T-cell (primary cell): ENCODE measurements at places on chromosomes 2 and 18.

- no peak for DNase-seq
Observed at GRCh38 chr18:58512648-58513588, 116.0 kb downstream of the ALPK2 start.

DNA sequence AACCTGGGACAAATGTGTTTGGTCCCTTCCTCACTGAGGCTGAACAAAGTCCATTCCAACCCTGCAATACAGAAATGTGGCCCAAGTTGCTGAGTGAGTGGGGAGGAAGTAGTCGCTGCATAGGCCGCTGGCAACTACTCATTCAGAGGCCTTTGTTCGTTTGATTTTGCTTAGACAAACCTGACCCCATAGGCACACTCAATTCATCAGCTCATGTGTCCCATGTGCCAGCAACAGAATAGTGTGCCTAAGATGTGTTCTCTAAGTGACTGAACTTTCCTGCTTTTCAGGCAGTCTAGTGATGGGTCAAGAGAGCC lies 23.0 kb downstream of the PTPN18 start:
- no peak for DNase-seq

- DNase-seq: no peak
Observed at GRCh38 chr2:159195697-159196096, 90.8 kb downstream of the WDSUB1 start.

DNA sequence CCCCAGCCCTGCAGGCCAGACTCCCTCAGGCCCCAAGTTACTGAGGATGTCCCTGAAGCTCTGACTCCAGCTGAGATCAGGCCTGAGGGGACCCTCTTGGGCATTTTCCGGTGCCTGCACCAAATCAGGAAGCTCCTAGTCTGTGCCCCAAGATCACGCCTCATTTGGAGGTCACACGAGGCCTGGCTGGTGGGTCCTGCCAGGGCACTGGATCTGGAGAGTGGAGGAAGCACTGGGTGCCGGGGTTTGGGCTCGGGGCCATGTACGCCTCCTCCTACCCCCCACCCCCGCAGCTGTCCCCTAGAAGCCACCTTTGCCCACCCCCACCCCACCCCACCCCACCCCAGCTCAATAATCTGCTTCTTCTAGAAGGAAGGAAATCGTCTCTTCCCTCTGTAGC lies 16.2 kb downstream of the SH2D6 start:
- DNase-seq: no peak

DNA sequence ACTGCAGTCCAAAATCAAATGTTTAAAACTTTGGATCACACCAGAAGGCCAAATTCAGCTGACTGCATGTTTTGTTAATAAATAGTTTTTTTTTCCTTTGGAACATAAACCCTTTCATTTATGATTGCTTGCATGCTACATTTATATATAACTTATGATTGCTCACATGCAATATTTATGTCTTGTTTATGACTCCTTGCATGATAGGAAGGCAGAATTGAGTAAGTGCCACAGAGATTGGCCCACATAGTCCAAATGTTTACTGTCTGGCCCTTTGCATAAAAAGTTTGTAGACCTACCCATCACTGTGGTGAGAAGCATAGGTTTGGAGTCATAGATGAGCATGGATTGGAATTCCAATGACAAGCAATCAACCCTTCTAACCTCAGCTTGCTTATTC lies 30.8 kb downstream of the WDFY1 start:
- no peak for DNase-seq

- no peak for DNase-seq
Observed at GRCh38 chr18:59072727-59073421, 66.8 kb upstream of the SEC11C start.

GRCh38 chr2:217941339-217941738 lies 61.5 kb downstream of the TNS1 start:
- no peak for DNase-seq

DNA sequence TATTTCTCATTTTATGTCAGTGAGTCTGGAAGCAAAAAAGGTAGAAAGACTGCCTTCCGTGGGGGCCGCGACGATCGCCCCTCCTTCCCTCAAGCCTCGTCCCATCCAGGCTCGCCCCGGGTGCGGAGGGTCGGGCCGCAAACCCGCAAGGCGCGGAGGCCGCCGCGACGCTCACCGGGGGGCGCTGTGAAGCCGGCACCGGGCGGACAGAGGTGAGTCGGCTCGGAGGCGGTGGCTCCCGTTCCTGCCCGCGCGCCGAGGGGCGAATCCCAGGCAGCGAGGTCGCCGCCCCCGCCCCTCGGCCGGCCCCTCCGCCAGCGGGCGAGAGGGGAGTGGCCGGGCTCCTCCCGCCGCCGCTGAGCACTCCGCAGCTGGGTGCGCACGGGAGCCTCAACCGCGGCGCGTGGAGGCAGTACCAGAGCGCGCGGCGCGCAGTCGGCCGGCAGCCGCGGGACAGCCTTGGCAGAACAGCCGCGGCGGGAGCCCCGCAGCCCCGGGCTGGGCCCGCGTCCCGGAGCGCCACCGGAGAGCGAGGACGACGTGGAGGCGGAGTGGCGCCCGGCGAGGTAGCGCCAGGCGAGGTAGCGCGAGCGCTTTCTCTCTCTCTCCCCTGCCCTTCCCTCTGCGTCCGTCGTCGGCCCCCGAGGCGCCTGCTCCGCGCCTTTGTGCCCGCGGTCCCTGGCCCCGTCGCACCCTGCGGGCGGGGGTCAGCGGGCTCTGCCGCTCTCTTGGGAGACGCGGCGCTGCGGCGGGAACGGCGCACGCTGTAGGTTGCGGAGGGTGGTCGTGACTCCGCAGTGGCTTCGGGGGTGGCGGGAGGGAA lies at the start of gene MYO1B:
Gene MYO1B, plus strand, starts transcription at position 359 of the 823 bp plus-strand sequence. CDS start 31,492 bp downstream, outside the sequence.
- DNase-seq: no peak
